ENCODE measurements at places on chromosomes 6 and 20.

DNA sequence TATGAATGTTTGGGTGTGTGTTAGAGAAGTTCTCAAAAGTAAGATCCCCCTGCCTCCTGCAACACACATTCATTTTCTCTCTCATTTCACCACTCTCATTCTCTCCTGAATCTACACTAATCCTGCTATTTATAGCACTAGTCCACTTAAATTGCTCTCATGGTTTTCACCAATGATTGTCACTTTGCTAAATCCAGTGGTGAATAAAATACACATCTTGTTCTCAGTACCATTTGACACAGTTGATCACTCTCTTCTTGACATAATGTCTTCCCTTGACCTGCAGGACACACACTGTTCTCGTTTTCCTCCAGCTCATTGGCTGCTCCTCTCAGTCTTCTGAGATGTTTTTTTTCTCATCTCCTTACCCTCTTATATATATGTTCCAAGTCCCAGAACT lies 32.1 kb downstream of the TENT5A start:
- no peak for DNase-seq

DNA sequence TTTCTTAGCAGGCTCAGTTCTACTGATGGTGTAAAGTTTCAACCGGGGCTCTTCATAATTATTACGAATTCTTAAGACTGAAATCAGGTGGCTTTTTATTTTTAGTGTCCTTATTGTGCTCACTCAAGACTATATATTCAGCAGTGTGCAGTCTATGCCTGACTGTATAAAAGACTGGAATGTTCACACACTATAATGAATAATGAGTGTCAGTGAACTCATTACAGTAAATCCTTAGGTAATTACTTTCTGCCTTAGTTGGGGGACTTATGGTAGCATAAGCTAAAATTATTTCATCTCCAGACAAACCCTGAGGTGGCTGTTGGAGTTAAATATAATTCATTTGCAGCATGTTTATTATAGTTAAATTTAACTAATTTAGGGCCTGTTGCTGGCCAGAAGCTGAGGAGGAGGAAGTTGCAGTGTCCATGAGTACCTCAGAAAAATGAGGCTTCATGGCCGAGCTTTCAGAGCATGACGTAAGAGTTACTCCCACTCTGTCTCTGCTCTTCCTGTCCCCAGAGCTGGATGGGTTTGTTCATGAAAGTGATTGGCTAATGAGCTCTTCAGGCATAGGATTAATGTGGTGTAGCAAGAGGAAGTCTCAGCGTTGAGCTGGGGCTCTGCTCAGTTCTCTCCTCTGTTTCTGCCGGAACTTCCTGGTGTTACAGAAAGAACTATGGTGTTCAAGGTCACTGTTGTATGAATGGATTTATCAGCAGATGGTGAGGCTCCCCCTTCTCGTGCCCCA lies 335.7 kb downstream of the NRN1 start:
- peak; percentile 6 for DNase-seq

GRCh38 chr6:81752084-81752920 lies at the start of gene TENT5A:
Gene TENT5A (minus strand): TSS chr6:81752681. CDS start chr6:81752141, 540 bp downstream.
- DNase-seq = peak; percentile 92

GRCh38 chr6:16619777-16620176 lies 141.5 kb downstream of the ATXN1 start:
- no peak for DNase-seq

DNA sequence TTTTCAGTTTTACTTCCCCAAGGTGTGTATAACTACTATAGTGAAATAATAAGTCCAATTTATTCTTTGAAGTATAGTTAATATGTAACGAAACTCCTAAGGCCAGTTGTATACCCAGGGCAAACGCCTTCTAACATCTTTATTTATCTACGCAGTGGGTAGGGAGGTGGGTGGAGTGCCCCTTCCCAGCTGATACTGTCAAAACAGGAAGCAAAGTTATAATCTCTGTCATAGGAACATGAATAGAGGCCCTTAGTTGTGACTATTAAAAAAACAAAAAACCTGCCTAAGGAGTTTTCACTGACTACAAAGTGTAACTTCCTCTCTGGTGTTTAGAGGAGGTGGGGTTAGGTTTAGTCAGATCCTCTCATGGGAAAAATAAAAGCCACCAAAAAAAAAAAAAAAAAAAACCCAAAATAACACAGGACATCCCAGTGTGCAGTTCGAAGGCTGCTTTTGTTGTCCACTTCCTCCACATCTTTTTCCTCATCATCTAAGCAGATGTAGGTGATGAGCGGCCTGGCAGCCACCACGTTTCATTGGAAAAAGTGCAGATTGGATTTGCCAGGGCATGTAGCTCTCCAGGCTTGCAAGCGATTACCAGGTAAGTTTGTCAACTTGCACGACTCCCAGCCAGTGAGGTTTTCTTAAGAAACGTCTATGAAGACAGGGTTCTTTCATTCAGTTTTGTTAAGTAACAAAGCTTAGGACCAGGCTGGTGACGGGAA lies 58.7 kb downstream of the UTRN start:
- DNase-seq = peak; percentile 51

DNA sequence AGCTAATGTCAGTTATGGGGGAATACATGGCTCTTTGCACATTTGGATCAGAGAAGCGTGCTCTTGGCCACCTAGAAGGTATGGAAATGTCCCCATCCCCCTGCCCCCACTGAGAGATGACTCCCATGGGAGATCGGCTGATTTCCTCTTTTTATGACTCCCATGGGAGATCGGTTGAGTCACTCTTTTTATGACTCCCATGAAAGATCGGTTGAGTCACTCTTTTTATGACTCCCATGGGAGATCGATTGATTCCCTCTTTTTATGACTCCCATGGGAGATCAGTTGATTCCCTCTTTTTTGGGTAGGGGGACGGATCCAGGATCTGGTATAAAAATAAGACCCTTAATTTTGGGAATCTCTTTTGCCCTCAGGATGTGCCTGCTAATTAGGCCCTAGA lies 10.3 kb upstream of the TAAR9 start:
- DNase-seq = no peak

Data from HuH-7 (cell line).